SK-N-DZ (cell line): ENCODE measurements at places on chromosomes 2 and 18.

- DNase-seq, result no peak
Observed at GRCh38 chr2:67399831-67400489, 2.8 kb downstream of the ETAA1 start.

GRCh38 chr18:37537868-37538525 is 27.6 kb downstream of the CELF4 start:
- DNase-seq, result peak; percentile 67

- no peak for DNase-seq
Observed at GRCh38 chr2:120634533-120634932, 101.1 kb upstream of the GLI2 start.

GRCh38 chr18:7879717-7880116 is 312.6 kb downstream of the PTPRM start:
- no peak for DNase-seq

DNA sequence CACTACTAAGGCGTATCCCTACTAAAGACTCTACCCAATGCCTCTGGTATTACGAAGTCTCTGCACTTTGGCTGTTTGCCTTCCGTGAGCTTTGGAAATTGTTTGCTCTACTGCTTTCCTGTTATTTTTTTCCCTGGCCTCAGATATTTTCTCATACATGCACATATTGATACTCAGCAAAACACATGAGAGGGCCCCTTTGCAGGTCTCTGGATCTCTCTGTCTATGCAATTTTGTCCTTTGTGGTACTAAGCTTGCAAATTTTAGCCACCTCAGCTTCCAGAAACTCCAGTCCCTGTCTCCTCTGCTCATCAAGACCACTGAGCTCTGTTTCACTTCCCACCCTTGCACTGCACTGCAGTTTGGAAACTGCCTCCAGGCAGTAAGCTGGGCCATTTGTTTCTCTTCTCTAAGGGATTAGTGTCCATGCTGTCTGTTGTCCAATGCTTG is 46.6 kb downstream of the TAF1B start:
- no peak for DNase-seq

- no peak for DNase-seq
Observed at GRCh38 chr2:168995744-168996143, 35.4 kb downstream of the ABCB11 start.

- DNase-seq, result no peak
Observed at GRCh38 chr2:100142393-100142792, at the start of gene AFF3. Gene AFF3, minus strand, starts transcription at chr2:100142590. Its CDS starts 38,136 bp downstream, at chr2:100104454.

DNA sequence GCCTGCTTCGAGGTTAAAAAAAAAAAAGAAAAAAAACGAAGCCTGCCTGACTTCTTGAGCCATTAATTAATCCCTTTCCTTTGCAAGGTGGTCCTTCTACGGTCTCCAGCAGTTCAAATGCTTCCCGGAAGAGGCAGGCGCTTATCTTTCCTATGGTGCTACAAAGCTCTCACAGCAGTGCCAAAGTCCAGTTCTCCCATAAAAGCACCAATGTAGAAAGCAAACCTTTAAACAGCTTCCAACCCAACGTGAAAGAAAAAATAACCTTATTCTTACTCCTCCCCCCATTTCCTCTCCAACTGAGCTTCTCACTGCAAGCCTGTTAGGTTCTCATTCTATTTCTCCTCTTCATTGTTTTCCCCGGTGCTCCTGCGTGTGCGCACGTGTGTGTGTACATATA is 317.4 kb upstream of the SOX11 start:
- no peak for DNase-seq

DNA sequence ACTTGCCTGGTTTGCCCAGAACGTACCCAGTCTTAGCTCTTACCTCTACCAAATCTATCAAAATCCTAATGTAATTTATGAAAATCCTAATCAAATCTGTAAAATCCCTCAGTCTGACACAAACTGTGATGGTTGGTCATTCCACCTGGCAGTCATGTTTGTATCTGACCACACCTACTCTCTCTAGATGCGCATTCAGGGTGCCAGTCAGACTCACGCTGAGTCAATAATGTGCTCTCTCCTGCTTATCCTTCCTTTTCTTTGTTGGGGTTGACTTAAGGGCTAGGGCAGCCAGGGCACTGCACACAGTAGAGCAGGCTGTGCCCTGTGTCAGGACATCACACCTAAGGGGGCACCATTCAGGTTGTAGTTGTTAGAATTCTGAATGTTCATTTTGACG is 48.5 kb upstream of the PARD3B start:
- DNase-seq, result no peak

DNA sequence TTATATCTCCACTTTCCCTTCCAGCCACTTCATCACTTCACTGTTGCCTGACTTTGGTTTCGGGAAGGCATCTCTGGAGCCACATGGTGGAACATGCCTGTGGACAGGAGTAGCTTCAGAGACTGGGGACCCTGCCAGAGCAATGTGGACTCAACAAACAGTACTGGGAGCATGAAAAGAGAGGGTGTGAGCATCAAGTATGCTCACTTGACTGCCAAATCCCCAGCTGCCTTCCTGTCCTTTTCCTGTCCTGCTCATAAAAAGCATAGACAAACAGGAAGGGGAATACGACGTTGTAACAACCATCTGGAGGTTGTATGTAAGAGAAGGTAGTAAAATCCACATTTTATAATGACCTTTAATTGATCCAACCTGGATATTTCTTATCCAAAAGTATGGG is 61.3 kb upstream of the CSRNP3 start:
- DNase-seq, result no peak

- DNase-seq, result peak; percentile 38
Observed at GRCh38 chr2:5453220-5454050, 238.7 kb upstream of the SOX11 start.

- DNase-seq, result peak; percentile 56
Observed at GRCh38 chr2:3571284-3571683, 3.8 kb upstream of the RPS7 start.

DNA sequence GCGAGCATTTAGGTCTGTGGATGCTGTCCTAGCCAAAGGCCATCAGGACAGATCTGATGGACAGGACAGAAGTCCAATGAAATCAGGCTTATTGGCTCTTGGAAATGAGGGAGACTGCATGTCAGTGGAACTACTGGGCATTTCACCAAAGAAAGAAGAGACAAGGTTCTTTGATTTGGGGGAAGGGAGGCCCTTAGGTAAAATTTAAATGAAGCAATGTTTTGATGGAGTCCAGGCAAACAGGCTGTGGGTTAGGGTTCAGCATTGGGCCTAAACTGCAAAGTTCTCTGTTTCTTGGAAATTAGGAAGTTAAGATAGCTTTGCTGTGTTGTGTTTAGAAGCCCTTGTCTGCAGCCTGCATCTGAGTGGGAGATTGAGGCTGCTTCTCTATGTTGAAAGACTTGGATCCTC is 31.6 kb upstream of the RNF149 start:
- no peak for DNase-seq

- no peak for DNase-seq
Observed at GRCh38 chr2:108370080-108370479, 7.7 kb upstream of the SULT1C4 start.

GRCh38 chr18:9243029-9243428 is 91.5 kb upstream of the TWSG1 start:
- no peak for DNase-seq

DNA sequence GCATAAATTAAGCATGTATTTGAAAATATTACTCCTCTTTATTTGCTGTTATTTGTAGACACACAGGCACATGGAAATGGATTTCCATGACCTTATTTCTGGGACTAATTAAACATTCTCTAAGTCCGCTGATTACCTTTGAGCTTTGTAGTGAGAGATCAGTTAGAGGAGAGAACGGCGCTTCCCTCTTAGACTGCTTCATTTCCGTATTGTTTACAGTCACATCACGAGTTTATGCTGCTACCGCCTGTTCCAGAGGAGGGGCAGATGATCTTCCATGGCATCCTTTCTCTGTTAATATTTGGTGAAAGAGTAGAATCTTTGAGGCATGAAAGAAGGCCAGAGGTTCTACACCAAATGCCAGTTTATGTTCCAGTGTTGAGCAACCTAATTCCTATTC is 404.4 kb downstream of the TRIB2 start:
- no peak for DNase-seq

DNA sequence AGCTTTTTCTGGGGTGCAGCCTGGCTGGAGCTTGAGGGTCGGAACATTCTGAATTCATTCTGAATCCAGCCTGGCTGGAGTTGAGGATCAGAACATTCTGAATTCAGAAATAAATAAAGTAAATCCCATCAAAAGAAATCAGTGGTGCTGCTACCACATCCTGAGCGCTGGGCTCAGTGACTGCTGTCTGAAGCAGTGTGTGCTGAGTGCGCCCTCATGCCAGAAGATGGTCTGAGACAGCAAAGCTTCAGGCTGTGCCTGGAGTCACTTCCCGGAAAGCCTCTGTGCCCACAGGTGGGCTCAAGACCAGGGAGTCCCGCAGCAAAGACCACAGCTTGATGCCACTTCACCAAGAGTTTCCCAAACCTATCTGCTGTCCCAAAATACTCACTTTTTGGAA is 187.9 kb downstream of the VAPA start:
- no peak for DNase-seq

DNA sequence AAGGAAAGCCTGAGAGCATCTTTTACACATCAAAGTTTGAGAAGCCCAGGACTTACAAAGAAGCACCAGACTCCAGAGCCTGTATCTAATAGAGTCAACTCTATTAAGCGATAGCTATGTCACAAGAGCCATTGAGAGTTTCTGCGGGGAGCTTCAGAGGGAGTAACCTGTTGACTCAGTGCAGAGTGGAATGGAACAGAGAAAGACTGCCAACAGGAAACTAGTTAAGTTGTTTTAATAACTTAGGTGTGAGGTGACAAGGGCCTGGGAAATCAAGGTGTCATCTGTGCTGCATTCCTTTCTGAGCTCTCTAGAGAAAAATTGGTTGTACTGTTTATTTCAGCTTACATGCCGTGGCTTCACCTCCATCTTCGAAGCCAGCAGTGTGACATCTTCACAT is 513.8 kb upstream of the POU3F3 start:
- no peak for DNase-seq

DNA sequence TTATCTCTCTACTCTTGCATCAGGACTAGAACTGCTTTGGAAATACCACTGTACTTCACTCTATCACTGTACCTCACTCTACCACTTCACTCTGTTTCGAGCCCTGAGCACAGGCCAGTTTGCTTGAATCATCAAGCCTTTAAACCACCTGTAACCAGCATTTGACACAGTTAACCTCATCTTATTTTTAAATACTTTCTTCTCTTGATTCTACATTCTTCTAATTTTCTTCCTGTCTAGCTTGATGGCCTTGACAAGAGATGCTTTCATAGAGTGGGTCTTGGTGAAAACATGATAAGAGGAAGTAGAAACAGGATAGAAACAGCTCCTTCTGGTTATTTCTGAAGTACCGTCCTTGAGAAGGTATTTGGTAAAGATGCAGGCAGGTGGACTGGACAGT is 78.1 kb downstream of the SPIRE1 start:
- DNase-seq, result no peak

- DNase-seq, result no peak
Observed at GRCh38 chr2:241901018-241901380, 31.5 kb downstream of the RTP5 start.

- DNase-seq, result no peak
Observed at GRCh38 chr2:190235101-190235500, 84.5 kb downstream of the HIBCH start.

DNA sequence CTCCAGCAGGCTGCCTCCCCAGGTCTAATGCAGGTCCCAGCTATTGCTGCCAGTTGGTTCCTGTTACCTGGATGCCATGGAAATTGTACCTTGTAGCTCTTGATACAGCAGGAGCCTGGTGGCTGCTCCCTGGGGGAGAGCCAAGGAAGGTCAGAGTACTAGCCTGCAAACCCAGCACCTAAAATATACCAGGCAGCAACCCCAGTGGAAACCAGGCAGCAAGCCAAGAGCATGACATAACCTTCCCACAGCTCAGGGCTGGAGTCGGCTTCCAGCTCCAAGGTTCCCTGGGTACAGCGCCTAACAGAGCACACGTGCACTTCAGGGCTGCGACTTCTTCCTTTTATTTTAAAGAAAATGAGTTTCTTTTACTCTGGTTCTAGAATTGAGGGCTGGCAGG is 30.3 kb downstream of the TNP1 start:
- DNase-seq, result no peak

DNA sequence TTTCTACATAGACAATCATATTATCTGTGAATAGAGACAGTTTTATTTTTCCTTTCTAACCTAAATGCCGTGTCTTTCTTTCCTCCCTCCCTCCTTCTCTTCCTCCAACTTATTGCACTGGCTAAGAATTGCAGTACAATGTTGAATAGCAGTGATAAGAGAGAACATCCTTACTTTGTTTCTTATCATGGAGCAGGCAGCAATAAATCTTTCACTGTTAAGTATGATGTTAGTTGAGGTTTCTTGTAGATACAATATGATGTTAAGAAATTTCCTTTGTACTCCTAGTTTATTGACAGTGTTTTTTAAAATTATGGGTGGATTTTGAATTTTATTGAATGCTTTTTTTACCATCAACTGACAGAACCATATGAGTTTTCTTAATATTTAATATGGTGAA is 6.0 kb downstream of the LYPD6B start:
- no peak for DNase-seq

GRCh38 chr2:187431911-187432310 is 16.1 kb downstream of the CALCRL start:
- no peak for DNase-seq

- no peak for DNase-seq
Observed at GRCh38 chr2:46231721-46232120, 65.5 kb upstream of the EPAS1 start.

- DNase-seq, result no peak
Observed at GRCh38 chr2:10658041-10658913, 31.5 kb downstream of the NOL10 start.

- DNase-seq, result no peak
Observed at GRCh38 chr2:43846140-43846793, 7.5 kb downstream of the ABCG8 start.

DNA sequence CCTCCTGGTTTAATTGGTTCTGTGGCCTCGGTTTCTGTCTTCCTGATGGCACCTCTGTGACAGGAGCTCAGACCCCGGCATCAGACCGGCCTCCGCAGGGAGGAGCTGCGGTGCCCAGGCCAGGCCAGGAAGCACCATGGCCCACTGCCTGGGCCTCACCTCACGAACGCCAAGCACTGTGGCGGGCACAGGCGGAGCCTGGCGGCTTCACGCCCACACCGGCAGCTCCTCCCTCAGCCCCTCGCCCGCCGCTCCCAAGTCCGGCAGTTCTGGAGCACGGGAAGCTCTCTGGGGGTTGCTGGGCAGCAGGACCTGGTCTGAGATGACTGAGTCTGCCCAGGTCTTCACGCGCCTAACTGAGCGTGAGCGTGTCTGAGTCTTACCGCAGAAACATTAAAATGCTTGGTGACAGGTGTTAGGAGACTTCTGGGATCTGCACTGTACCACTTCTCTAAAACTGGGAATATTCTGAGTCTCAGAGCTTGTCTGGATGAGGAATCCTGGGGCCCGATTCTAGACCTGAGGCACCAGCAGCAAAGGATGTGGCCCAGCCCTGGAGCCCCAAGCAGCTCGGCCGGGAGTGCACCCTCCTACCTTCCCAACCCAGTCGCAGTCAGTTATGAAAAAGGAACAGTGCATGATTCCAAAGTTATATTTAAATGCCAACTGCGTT is 21.9 kb downstream of the RTP5 start:
- DNase-seq, result no peak
